NCI-H524 treated with DMSO at 0.1 percent for 48 hours (cell line): ENCODE measurements at places on chromosomes 11 and 22.

GRCh38 chr11:64334764-64335735, 5.0 kb upstream of the CCDC88B start:
- peak; percentile 92 for DNase-seq

- peak; percentile 27 for DNase-seq
Measured at GRCh38 chr11:134592391-134592990, 180.4 kb upstream of the B3GAT1 start.

GRCh38 chr11:1281974-1282365, 27.5 kb downstream of the TOLLIP start:
- DNase-seq, result no peak

DNA sequence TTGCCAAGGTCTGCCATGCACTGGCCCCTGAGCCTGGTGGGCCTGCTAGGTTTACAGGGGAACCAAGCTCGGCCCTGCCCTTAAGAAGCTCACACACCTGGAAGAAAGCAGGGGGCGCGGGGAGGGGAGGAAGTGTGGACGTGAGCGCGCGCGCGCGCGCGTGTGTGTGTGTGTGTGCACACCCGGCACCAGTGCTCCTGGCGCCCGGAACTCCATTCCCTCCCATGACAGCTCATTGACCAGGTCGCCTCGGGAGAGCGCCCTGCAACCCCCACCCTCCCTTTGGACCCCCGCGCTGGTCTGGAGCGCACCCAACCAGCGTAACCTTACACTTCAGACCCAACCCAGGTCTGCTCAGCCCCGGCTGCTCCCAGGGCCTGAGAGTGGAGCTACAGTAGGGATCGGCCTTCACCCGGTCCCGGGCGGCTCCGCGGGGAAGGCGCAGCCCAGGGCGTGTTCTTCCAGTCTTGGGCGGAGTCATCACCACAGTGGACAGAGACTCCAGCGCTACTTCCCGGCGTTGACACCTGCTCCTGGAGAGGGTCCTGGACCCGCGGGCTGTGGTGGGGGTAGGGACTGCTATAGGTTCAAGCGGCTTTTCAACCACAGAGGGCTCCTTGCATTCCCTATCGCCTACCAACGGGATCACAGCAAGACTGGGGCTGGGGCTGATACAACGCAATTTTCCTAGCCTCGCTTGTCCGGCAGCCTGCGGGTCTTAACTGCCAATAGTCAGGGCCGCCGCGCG, 1.5 kb downstream of the GALNT18 start:
- peak; percentile 5 for DNase-seq

- DNase-seq, result no peak
Measured at GRCh38 chr11:1753929-1754305, 3.5 kb upstream of the IFITM10 start.

DNA sequence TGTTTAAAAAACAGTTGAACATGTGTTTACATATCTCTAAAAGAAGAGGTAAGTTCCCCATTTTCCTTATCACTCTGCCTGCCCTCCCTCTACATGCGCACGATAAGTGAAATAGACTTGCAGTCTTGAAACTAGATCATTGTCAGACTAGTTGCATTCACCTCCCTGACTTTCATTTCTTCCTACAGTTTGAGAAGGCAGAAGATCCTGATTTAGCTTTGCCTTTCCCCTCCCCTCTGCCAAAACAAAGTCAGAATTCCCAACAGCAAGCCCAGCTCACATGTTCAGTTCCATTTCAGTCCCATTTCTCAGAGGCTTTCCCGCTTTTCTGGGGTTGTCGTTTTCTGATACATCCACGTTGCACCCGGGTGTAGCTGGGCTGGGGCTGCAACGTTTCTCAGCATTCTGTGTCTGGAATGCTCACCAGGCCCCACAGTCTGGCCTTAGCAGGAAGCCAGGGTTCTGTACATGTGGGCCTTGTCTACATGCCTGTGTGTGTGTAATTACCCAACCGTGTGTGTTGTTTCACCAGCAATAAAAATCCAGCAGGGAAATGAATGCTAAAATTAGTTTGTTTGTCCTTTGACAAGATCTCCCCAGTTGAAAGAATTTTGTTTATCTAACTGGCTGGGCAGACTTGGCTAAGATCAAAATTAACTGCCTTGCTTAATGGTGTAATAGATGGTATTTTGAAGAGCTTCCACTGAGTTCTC, 179.2 kb downstream of the DBX1 start:
- no peak for DNase-seq

- DNase-seq, result no peak
Measured at GRCh38 chr11:134951305-134951700, 539.3 kb upstream of the B3GAT1 start.

- DNase-seq, result no peak
Measured at GRCh38 chr22:47384977-47385376, 622.5 kb downstream of the TBC1D22A start.

- DNase-seq, result no peak
Measured at GRCh38 chr11:5151713-5152153, 2.8 kb downstream of the OR52A1 start.

GRCh38 chr11:3121416-3121815, 43.7 kb downstream of the OSBPL5 start:
- no peak for DNase-seq

DNA sequence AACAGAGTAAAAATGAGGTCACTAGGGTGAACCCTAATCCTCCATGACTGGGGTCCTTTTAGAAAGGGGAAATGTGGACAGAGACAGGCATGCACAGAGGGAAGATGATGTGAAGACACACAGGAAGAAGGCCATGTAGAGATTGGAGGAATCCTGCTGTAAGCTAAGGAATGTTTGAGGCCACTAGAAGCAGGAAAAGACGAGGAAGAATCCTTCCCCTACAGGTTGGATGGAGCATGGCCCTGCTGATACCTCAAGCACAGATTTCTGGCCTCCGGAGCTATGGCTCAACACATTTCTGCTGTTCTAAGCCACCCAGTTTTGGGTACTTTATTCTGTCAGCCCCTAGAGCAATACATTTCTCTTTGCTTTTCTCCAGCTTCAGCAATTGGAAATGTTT, 486.9 kb downstream of the MIAT start:
- DNase-seq, result no peak

- DNase-seq, result no peak
Measured at GRCh38 chr22:30890686-30891442, 77.7 kb downstream of the MORC2 start.

- DNase-seq, result no peak
Measured at GRCh38 chr22:37777122-37777687, 30.5 kb upstream of the GCAT start.

- no peak for DNase-seq
Measured at GRCh38 chr11:75155570-75156422, 4.9 kb downstream of the SLCO2B1 start.

DNA sequence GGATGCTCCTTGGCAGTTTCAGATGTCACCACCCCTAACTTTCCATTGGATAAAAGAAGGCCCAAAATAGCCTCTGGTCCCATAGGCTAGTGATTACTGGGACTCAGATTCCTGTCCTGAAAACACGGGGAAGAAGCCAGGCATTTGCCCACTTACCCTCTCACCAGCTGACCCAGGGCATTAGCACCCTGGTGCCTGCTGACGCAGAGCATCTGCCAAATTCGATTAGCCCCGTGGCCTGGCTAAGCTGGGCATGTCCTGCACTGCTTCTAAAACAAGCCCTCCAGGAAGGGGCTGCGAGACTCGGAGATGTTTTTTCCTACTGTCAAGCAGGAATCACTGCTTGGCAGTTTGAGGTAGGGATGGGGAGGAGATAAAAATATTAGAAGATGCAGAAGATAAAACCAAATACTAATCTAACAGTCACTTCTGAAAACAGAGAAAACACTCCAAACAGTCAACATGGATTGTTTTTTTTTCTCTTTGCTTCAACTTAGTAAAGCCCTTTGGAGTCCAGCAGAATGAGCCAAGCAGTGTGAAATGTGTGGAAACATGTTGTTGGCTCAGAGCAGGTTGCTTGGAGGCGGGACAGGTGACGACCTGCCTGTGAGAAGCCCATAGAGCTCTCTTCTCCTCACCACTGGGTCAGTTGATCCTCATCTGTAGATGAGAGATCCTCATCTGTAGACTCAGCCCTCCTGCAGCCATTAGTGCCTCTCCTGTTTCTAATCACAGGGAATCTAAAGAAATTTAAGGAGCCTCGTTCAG, 54.0 kb downstream of the BDNF start:
- DNase-seq, result no peak

DNA sequence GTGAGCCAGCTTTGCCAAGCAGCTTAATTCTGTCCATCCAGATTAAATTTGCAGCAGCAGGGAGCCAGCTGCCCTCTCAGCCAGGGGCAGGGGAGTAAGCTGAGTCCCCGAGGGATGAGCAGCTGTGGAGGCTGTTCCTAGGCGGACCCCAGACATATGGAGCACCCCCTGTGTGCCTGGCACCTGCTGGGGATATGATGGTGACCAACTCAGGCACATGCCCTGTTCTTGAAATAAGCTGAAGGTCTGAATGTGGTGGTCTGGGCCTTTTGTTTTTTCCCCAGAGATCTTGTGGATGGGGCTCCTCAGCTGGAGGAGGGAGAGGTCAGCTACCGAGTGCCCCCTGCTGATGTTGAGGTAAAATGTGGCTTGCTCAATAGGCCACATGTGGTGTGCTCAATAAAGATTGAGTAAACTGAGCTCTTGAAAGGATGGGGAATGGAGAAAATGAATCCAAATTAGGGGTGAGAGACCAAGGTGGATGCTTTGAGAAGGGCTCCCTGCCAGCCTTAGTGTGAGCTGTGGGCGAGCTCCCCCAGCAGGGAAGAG, 103.3 kb upstream of the NNMT start:
- DNase-seq, result peak; percentile 49

- DNase-seq, result peak; percentile 63
Measured at GRCh38 chr22:45908961-45909360, 68.0 kb downstream of the WNT7B start.

- DNase-seq, result no peak
Measured at GRCh38 chr22:47245786-47246185, 483.3 kb downstream of the TBC1D22A start.

DNA sequence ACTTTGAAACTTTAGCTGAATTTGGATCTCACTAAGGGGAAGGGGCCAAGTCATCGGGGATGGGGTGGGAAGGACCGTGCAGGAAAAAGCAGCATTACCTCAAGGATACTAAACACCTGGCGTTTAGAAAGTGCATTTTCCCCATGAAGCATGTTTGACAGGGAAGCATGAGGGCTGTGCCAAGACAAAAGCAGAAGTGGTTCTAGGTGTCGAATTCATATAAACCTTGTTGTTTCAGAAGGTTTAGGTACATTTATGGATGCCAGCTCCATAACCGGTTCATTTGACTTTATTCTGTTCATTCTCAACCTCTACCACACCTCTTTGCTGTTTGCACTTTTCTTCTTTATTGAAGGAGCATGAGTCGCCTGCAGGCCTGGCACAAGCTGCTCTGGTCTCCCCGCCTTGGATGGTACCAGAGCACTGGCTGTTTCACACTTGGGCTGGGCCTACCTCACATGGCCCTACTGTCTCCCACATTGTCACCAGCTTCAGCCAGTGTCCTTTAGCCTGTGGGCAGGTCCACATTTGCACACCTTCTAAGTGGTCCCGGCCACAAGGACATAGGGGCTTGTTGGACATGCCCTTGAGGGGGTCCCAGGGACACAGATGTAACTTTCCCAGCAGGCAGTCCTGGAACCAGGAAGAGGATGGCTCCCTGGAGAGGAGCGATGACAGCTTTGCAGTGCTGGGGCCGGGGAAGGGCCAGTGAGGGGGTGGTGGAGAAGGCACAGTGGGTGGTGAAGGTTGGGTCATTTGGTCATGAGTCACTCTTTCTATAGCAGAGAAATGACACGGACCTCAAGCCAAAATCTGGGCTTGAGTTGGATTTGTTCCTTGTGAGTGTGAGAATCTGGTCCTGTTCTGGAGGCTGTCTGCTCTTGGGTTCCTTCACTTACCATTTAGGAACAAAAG, 3.2 kb upstream of the ST14 start:
- DNase-seq, result no peak

- no peak for DNase-seq
Measured at GRCh38 chr11:10117709-10118351, 176.2 kb downstream of the SBF2 start.

- no peak for DNase-seq
Measured at GRCh38 chr11:127625402-127625801, 624.8 kb upstream of the KIRREL3 start.

- no peak for DNase-seq
Measured at GRCh38 chr11:99277281-99277680, 256.5 kb downstream of the CNTN5 start.

DNA sequence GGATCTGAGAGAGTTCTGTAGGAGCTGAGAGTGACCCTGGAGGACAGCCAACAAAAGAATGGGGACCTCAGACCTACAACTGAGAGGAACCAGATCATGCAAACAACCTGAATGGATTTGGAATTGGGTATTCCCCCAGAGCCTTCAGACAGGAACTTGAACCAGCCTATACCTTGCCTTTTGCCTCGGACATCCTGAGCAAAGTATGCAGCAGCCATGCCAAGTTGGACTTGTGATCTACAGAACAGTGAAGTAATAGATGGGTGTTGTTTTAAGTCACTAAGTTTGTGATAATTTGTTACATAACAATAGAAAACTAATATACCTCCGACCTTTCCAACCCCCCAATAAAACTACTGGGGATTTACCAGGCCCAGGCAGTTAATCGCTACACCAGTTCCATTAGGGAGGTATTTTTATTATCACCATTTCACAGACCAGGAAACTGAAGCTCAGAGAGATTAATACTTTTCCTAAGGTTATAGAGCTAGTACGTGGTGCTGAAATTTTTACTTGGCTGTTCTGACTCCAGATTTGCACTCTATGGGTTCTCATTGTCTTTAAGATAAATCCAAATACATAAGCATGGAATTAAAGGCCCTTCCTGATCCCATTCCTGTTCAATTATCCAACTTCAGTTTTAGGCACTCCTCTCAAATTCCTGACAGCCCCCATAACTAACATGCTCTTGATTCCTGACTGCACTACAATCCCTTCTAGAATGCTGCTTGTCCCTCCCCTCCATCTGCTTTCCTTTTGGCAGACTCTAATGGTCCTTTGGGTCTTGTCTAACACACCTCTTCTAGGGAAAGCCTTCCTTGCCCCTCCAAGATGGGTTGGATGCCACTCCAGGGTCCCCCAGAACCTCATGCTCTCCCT, 1.7 kb upstream of the RASSF10 start:
- no peak for DNase-seq

DNA sequence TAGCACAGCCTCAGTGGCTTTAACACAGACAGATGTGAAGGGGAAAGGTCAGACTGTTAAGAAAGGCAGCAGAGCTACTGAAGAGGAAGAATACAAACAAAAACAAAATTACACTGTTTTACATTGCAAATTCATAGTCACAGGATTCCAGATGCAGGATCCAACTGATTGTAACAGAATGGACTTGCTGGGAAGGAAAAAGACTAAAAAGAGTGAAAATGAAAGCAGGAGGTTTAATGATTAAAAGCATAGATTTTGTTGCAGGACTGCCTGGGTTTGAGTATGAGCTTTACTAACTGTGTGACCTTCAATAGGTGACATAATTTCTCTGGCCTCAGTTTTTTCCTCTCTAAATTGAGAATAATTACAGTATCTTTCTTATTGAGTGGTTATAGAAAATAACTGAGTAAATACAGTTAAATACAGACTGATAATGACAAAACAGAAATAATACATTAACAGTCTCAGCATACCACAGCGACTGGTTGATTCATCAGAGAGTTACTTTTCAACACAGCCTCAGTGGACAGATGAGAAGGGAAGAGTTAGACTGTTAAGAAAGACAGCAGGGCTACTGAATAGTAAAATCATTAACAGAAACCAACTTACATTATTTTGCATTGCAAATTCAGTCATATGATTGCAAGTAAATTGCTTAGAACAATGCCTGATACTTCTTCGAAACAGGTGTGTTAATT, 704.2 kb upstream of the TENM4 start:
- no peak for DNase-seq
